ENCODE measurements at places on chromosomes 1 and 21.

DNA sequence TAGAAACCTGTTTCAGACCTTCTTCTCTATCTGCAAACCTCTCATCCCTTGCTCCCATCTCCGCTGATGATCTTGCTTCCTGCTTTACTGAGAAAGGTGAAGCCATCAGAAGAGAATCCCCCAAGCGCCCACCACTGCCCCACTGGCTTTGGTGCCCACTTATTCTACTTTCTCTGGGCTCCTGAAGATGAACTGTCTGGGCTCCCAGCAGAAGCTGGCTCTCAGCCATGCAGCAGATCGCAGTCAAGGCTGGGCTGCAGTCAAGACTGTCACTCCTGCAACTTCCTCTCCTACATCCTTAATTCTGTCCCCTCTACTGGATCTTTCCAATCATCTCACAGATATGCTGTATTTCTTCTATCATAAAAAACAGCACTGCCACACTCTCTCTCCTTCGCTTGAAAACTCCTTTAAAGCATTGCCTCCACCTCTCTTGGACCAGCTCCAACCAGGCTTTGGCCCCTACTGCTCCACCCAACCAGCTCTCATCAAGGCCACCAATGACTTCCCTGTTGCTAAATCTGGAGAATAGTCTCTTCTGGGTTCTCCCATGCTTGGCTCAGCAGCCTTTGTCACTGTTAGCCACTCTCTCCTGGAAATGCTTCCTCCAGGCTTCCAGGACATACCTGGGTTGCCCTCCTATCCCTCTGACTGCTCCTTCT is 25.8 kb downstream of the TRIM62 start:
- no peak for DNase-seq

DNA sequence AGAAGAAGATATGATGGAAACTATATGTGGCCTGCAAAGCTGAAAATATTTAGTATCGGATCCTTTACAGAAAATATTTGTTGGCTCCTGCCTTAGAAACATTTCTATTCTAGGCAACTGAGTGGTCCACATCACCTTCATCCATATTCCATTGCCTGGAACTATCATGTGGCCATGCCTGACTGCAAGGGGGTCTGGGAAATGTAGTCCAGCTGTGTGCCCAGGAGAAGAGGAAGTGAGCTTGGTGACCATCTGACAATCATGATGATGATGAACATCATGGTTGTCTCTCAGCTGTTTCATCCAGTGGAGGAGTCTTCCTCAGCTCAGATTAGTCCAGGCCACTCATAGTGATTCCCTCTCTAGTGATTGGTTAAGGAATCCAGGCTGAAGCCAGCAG is 61.8 kb upstream of the IFNLR1 start:
- no peak for DNase-seq

GRCh38 chr1:35030338-35030737 is 1.4 kb downstream of the ZMYM6 start:
- DNase-seq: no peak

- DNase-seq: no peak
Observed at GRCh38 chr1:208907790-208908189, 663.6 kb upstream of the PLXNA2 start.

- no peak for DNase-seq
Observed at GRCh38 chr21:15466329-15466728, 263.5 kb upstream of the USP25 start.

DNA sequence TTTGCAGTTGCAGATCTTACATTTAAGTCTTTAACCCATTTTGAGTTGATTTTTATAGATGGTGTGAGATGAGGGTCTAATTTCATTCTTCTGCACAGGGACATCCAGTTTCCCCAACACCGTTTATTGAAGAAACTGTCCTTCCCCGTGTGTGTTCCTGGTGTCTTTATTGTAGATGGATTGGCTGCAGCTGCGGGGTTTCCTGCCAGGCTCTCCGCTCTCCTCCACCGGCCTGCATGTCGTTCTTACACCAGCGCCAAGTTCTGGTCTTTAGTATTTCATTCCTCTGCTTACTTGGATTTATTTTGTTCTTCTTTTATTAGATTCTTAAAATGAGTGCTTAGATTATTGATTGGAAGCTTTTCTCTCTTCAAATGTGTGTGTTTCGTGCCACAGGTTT is 98.9 kb upstream of the COL6A1 start:
- no peak for DNase-seq

DNA sequence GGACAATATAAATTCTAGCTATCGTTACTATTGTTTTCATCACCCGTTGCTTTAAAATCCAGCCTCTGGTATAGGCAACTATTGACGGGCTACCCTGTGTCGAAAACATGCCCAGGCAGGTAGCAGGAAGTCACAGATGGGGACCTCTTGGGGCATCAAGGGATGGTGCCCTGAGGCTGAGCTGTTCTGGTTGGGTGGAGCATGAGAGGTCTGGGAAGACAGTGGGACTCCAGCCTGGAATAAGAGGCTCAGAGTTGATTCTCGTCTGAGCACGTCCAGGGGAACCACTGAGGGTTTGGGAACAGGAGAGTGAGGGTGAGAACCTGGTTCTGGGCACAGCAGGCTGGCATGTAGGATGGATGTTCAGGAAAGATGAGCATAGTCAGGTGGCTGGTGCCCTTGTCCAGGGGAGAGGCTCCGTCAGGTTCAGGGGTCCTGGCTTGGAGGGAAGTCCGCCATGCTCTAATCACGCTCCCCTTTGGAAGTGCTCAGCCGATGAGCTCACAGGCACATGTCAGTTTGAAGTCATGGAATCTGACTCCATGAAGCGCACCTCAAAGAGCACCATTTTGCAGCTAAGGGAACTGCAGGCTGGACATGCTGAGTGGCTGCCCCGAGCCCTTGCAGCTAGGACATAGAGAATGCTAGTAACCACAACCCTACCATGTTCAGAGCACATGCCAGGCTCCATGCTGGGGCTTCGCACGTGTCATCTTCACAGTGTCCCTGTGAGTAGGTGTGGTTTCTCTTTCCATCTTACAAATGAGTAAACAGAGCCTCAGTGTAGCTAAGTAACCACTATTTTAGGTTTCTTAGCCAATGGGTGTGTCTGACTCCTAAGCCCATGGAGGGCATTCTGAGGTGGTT is 21.0 kb downstream of the PCSK9 start:
- no peak for DNase-seq

All from SJSA1 (cell line).